ENCODE measurements at places on chromosomes 13 and 19.

DNA sequence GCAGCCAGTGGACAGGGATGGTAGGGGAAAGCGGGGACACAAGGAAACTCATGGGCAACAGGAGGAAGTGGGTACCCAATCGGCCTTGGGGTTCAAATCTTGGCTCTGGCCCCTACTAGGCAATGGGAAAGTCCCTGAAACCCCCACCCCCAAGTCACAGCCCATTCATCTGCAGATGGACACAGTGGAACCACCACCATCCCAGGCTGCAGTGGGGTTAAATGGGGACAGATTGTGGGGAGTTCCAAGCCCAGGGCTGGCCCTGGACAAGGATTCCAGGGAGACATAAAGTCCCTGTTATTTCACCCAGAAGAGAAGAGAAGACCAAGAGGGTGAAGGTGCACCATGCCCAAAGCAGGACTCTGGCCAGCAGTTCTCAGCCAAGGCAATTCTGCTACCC lies 48.5 kb downstream of the CPAMD8 start:
- no peak for DNase-seq

DNA sequence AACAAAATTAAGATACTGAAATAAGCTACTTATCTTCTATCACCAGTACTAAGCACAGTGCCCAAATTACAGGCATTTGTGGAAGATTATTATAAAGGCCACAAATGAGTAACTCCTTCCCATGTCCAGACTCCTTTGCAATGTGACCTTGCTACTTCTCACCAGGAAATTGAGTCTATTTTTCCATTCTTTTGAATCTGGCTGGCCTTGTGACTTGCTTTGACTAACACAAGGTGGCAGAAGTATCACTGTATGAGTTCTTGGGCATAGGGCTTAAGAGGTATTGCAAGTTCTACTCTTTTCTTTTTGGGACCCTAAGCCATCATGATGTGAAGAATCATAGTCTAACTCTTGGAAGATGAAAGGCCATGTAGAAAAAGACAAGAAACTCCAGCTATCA lies 49.9 kb downstream of the UGGT2 start:
- no peak for DNase-seq

DNA sequence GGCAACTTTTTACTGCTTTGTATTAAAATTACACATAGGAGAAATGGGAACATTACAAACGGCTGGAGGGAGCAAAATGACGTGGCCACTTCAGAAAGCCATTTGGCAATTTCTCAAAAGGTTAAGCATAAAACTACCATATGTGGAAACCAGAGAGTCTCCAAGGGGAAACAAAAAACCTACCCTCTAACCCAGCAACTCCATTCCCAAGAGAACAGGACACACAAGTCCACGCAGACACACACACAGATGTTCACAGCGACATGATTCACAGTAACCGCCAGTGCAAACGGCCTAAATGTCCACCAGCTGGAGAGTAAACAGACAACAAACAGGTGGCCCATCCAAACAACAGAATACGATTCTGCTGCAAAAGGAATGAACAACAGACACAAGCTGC lies 37.2 kb downstream of the STK24 start:
- DNase-seq: peak; percentile 40

- no peak for DNase-seq
Observed at GRCh38 chr13:98108341-98108740, 34.6 kb upstream of the FARP1 start.

GRCh38 chr19:51140441-51140840 lies 1.7 kb upstream of the SIGLEC7 start:
- DNase-seq: no peak

- DNase-seq: no peak
Observed at GRCh38 chr13:37202264-37202663, 96.8 kb upstream of the CSNK1A1L start.

GRCh38 chr13:20178156-20178555 lies 14.6 kb downstream of the GJB2 start:
- no peak for DNase-seq

- DNase-seq: peak; percentile 95
Observed at GRCh38 chr19:15288146-15288963, 44.0 kb downstream of the BRD4 start.

- peak; percentile 86 for DNase-seq
Observed at GRCh38 chr19:38736413-38737280, 7.6 kb downstream of the CAPN12 start.

DNA sequence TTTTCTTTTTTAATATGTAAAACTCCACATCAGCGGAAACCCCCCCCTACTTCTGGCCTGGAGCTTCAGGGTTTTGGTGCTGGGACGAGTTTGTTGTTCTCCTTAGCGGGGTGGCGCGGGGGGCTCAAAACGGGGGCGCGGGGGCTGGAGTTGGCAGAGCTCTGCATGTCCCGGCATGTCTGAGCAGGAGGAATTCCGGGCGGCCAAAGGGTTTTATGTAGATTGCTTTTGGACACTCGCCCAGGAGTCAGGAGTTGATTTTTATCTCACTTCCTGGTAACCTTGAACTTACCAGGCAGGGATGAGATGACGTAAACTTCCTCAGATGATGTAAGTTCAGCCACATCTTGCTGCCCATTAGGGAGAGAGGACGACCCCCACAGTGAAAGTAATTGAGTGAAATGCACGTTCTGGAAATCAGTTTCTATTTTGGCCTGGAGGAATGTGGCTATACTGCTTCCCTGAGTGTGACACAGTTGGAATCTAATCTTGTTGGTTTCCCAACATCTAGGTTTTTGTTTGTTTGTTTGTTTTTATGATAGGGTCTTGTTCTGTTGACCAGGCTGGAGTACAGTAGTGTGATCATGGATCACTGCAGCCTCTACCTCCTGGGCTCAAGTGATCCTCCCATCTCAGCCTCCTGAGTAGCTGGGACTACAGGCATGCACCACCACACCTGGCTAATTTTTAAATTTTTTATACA lies 21.0 kb upstream of the GDF15 start:
- DNase-seq: peak; percentile 98

DNA sequence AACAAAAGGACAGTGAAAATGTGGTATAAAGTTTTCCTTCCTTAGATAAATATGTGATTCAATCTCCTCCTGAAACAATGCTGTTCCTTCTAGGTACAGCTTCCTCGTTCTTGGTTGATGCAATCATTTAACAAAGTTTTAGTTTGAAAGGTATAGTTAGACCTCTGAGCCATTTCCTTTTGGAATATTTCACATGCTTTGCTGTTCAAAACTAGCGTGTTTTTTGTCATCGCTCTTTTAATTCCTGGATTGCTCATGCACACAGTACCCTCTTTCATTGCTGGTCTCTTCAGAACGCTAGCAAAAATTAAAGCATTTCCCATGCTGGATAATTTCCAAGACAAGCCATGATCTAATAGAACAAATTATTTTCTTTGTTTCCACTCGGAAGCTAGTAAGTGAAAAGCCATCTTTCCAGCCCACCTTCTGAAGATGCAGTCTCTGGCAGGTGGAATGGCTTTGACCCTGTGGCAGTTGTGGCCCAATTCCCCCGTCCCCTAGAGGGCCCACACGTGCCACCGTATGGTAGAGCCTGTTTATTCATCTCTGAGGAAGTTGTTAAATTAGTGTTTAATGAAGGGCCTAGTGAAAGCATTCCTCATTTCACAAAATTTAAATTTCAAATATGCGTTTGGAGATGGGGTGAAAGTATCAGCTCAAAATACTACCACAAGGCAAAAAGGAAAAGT lies 1040.6 kb upstream of the SLC10A2 start:
- DNase-seq: no peak

GRCh38 chr13:74530011-74530410 lies 395.8 kb upstream of the KLF12 start:
- no peak for DNase-seq

DNA sequence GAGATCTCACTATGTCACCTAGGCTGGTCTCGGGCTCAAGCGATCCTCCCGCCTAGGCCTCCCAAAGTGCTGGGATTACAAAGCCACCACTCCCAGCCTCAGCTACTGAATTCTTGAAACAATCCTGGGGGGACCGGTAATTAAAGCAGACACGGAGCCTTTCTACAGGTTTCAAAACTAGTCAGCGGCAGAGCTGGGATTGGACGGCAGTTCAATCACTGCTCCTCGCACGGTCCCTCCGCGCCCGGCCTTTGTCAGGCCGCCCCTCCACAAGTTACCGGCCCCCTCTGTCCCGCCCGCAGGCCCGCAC lies 229 bp downstream of the BORCS8 start:
- DNase-seq: no peak

DNA sequence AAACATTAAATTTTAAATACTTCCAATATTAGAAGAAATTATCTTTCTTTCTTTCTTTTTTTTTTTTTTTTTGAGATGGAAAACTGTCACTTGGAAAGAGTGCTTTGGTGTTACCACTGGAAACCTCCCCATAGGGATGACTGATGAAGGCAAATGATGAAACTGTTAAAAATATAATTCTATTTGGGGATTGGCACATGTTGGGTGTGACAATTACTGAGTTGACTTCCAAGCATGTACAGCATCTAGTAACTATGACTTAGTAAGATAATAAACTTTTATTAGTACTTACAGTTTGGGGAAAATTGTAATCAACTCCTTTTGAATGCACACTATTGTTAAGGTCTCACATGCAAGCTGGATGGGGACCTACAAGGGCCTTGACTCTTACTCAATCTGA lies 592.5 kb downstream of the KCTD12 start:
- no peak for DNase-seq

DNA sequence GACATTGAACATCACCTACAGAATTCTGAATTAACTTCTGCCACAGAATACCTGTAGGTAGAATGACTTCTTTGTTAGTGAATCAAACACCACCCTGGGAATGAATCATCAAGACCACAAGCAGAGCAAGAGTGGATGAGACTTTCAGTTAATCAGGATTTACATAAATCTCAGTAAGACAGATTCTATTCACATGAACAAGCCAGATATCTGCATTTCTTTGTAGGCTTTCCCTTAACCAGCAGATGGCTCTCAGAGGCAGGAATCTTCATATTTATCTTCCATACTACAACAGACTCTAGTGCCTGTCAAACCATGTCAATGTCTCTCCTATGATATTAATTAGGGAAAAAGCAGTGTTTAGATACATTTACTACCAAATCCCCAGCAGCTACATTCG lies 412.1 kb downstream of the KLF12 start:
- peak; percentile 51 for DNase-seq

GRCh38 chr13:77728265-77729125 lies 31.0 kb downstream of the SLAIN1 start:
- peak; percentile 75 for DNase-seq

DNA sequence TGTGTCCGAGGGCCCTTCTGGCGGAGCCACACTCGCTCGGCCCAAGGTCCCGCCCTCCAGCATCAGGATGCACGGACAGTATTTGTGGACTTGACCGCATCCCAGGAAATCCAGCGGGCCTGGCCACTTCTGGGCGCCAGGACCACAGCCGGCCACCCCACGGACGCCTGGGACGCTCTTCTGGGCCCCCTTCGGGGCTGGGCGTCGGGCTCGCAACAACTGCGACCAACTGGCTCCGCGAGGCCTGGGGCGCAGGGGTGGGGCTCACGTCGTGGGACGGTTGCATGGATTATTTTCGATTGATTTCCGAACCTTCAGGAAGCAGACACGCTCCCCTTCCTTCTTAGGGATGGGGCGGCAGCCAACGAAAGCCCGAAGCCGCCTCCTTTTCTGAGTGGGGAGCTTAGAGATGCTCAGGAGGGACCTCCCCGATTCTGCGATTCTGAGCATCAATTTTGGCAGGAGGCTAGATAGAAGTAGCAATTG lies 521 bp upstream of the NUP58 start:
- peak; percentile 47 for DNase-seq

- no peak for DNase-seq
Observed at GRCh38 chr13:110333837-110334236, 26.8 kb downstream of the COL4A2 start.

DNA sequence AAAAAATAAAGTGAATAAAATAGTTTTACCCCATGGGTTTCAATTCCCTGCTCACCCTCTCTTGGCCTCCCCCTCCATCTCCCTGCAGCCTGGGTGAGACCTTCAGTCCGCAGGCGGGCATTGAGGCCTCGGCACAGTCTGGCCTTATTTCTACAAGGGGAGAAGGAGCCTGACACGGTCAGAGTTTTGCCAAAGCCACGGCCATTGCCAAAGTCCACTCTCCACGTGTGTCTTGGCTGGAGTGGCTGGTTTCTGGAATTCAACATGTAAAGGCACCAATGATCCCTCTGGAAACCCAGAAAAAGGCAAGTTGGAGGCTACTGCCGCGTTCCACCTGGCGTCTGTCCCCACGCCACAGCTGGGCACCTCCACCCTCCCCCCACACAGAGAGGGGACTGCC lies 43.4 kb upstream of the SPACA7 start:
- no peak for DNase-seq

- DNase-seq: peak; percentile 73
Observed at GRCh38 chr19:2054763-2055162, 3.7 kb upstream of the MKNK2 start.

DNA sequence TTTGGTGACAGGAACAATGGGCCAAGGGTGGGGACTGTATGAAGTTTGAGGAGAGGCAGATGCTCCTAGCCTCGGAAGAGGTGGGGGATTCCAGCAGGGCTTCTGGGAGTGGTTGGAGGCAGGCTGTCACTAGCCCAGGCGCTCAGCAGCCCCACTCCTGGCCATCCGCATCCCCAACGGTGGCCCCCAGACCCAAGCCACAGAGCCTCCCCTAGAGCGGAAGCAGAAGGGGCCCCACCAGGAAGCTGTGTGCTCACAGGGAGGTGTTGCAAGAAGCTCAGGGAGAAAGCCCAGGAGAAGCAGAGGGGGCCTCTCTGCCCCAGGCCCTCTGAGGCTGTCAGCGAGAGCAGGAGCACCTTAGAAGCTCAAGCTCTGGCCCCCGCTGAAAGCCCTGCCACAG lies 8.3 kb downstream of the PRAM1 start:
- no peak for DNase-seq

All from NCI-H69 (cell line).